Activated CD4-positive, alpha-beta memory T cell treated with anti-CD3 and anti-CD28 coated beads, Interleukin-2, amount 10 ng/mL, durations not matched to agents 7 days and 5 days (primary cell): ENCODE measurements at places on chromosomes 3 and 15. TPM values are rescaled to one million over a fixed set of nuclear protein-coding genes. Genes with fewer than 3 reads are reported as not detected.
A peak's percentile ranks its signal among the peaks of the same experiment; 100 is the strongest.

- H3K36me3 ChIP-seq, result no peaks in the 10 kb centered on the region
- H3K27me3 ChIP-seq, result no peaks in the 10 kb centered on the region
- no peak overlapping the region for H3K27ac ChIP-seq
- no peak for DNase-seq
Observed at GRCh38 chr3:116821371-116821770, 111.8 kb downstream of the TUSC7 start.

- H3K4me1 ChIP-seq, result peaks cover 75% of the 10 kb centered on the region
- peaks cover 75% of the 10 kb centered on the region for H3K36me3 ChIP-seq
- H3K4me3 ChIP-seq, result peak overlapping the region; percentile 69
- peak overlapping the region; percentile 100 for H3K27ac ChIP-seq
- H3K27me3 ChIP-seq, result no peaks in the 10 kb centered on the region
Observed at GRCh38 chr15:90593499-90594158, 63.9 kb downstream of the CRTC3 start.

- H3K36me3 ChIP-seq, result no peaks in the 10 kb centered on the region
- H3K27ac ChIP-seq, result no peak overlapping the region
- no peak overlapping the region for H3K4me3 ChIP-seq
- H3K27me3 ChIP-seq, result peaks cover 1% of the 10 kb centered on the region
- no peak for DNase-seq
Observed at GRCh38 chr3:124256599-124256998, 264.7 kb upstream of the ROPN1 start.

DNA sequence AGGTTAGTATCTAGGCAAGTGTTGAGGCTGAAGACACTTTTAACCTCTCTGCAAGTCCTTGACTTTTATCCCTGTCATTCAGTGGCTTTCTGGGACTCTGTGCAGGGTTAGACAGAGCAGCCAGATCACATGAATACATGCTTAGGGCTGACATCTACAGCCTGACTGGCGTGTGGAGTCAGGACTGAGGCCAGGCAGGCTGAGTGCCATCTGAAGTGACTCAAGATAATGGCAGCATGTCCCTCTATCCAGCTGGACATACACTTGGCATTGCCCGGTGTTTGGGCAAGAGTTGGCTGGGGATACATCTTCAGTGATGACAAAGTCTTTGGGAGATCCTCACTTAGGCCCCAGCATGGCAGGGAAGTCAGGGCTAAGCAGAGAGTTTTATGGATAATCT is 22.4 kb downstream of the DUOX2 start:
- no peaks in the 10 kb centered on the region for H3K36me3 ChIP-seq
- no peak overlapping the region for H3K27ac ChIP-seq
- peaks cover 43% of the 10 kb centered on the region for H3K27me3 ChIP-seq
- H3K4me3 ChIP-seq, result no peak overlapping the region
- H3K4me1 ChIP-seq, result no peaks in the 10 kb centered on the region

DNA sequence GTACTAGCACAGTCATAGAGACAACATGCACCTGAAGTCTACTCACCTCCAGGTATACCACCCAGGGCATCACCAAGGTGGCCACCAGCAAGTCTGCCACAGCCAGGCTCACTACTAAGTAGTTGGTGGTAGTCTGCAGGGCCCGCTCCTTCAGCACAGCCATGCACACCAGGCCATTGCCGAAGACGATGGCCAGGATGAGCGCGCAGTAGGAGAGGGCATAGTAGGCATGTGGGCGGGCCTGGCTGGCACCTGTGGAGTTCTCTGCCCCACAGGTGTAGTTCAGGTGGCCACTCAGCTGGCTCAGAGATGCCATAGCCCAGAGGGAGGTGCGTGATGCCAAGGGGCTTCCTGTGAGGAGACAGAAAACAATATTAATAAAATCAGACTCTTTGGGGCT is 7.2 kb downstream of the DRD3 start:
- H3K4me1 ChIP-seq, result no peaks in the 10 kb centered on the region
- no peak for DNase-seq
- H3K36me3 ChIP-seq, result no peaks in the 10 kb centered on the region
- H3K27ac ChIP-seq, result no peak overlapping the region
- H3K4me3 ChIP-seq, result no peak overlapping the region

DNA sequence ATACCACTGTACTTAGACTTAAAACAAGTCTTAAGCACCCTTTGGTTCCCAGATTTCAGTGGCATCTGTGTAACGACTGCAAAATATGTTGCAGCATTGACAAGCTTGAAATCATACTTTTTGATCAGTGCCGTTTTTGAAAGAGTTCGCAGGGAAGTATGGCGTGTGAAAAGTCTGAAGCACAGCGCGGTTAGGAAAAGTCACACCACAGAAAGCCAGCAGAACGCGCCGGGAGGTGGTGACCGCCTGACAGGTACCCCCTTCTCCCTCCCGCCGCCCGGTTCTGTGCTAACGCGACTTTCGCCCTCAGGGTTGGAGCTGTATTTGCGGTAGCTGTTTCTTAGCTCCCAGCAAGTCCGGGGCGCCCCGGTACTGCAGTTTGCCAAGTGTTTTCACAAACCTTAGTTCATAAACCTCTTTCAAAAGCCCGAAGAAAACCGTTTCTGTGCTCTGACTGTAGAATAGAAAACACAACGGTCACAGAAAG is 481 bp upstream of the CRYBG3 start:
- H3K27me3 ChIP-seq, result peaks cover 19% of the 10 kb centered on the region
- H3K4me3 ChIP-seq, result peak overlapping the region; percentile 93
- peaks cover 12% of the 10 kb centered on the region for H3K36me3 ChIP-seq
- peak; percentile 68 for DNase-seq

DNA sequence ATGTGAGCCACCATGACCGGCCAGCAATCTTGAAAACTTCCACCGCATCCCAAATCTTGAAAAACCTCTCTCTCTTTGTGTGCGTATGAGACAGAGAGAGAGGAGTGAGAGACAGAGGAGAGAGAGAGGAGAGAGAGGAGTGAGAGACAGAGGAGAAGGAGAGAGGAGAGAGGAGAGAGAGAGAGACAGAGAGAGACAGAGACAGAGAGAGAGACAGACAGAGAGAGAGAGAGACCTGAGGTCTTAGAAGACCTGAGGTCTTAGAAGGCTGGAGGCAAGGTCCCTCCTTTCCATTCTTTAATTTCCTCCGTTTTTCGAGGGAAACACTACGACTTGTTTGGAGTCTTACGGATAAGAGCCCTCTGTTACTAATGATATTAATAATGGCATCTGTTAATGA is 39.5 kb downstream of the TMEM40 start:
- H3K27me3 ChIP-seq, result peaks cover 2% of the 10 kb centered on the region
- H3K4me3 ChIP-seq, result no peak overlapping the region
- H3K4me1 ChIP-seq, result peaks cover 15% of the 10 kb centered on the region

SLC15A2 gene
- total RNA-seq, result 4.4 TPM

- no peak for DNase-seq
- H3K4me1 ChIP-seq, result peaks cover 4% of the 10 kb centered on the region
- H3K36me3 ChIP-seq, result peaks cover 7% of the 10 kb centered on the region
- H3K27me3 ChIP-seq, result no peaks in the 10 kb centered on the region
Observed at GRCh38 chr3:16456784-16457415, 56.6 kb downstream of the RFTN1 start.

GRCh38 chr15:84400017-84400740 is 164.6 kb downstream of the GOLGA6L4 start:
- DNase-seq, result no peak
- no peaks in the 10 kb centered on the region for H3K27me3 ChIP-seq
- H3K36me3 ChIP-seq, result no peaks in the 10 kb centered on the region
- no peak overlapping the region for H3K4me3 ChIP-seq
- no peaks in the 10 kb centered on the region for H3K4me1 ChIP-seq
- H3K27ac ChIP-seq, result no peak overlapping the region

KLHL40 gene
- not detected for total RNA-seq

DNA sequence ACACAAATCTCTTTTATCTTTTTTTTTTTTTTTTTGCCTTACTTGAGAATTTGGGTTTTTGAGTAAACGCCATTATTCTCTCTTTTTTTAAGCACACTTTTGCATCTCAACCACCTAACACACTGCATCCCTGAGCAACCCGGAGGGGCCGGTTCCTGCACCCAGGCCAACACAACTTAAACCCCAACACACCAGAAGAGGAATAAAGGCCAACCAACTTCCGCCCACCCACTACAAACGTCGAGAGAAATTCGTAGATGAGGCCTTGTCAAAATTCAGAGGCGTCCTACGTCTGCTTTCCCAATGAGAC is 389 bp upstream of the CCNB2 start:
- peaks cover 38% of the 10 kb centered on the region for H3K4me1 ChIP-seq
- H3K4me3 ChIP-seq, result peak overlapping the region; percentile 89
- peaks cover 27% of the 10 kb centered on the region for H3K36me3 ChIP-seq
- no peak for DNase-seq

PLCD1 gene
- total RNA-seq, result 36.2 TPM

DNA sequence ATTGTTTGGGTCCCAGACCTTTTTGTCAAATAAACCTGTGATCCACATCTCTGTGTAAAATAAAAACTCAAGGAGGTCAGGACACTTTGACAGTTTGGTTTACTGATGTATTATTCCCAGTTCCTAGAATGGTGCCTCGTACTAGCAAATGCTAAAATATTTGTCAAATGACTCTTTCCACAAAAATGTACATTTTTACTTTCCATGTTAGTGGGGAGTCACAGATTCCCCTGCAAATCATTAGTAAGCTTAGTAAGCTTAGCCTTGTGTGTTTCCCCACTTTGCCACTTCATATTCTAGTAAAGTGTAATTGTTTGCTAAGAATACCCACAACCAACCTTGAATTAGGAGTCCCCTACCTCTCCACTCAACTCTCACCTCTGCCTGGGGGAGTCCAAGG is 2.4 kb upstream of the MAGI1 start:
- H3K4me3 ChIP-seq, result no peak overlapping the region
- no peaks in the 10 kb centered on the region for H3K36me3 ChIP-seq
- peaks cover 15% of the 10 kb centered on the region for H3K4me1 ChIP-seq
- no peak for DNase-seq

DNA sequence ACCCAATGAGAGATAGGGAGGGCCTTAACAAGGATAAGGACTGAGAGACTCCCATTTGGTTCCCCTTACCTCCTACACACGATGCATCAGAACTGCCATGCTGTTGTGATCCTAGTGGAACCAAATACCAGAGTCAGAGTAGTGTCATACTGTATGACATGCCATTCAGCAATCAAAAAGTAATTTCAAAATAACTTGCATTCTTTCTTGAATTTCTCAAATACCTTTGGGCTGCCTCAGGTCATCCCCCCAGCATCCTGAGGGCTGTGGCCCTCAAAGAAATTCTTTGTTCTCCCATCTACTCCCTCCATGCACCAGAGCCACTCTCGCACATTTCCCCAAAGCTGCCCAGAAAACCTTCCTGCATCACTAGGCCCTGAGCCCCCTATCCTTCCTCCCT is 68.9 kb upstream of the PPP2R3A start:
- no peak for DNase-seq
- H3K4me1 ChIP-seq, result no peaks in the 10 kb centered on the region
- H3K36me3 ChIP-seq, result no peaks in the 10 kb centered on the region
- H3K27ac ChIP-seq, result no peak overlapping the region
- no peak overlapping the region for H3K4me3 ChIP-seq

- no peak overlapping the region for H3K27ac ChIP-seq
- DNase-seq, result no peak
- H3K27me3 ChIP-seq, result no peaks in the 10 kb centered on the region
- H3K4me1 ChIP-seq, result no peaks in the 10 kb centered on the region
- no peak overlapping the region for H3K4me3 ChIP-seq
- no peaks in the 10 kb centered on the region for H3K36me3 ChIP-seq
Observed at GRCh38 chr3:194937882-194938321, 252.2 kb downstream of the FAM43A start.

DNA sequence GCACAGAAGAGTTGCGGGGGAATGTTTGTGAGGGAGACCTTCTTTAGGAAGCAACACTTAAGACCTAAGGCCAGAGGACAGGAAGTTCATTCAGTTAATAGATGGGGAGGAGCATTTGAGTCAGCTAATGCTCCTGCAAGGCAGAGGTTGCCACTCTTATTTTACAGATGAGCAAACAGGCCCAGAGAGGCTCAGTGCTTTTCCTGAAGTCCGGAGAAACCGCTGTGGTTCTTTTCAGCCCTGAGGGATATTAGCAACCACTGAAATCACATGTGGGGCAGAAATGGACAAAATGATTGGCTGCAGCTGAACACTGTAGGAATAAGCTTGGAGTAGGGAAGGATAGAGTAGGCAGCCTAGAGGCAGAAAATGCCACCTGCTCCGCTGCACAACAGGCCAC is 33.3 kb upstream of the RTP4 start:
- H3K4me3 ChIP-seq, result no peak overlapping the region
- no peaks in the 10 kb centered on the region for H3K4me1 ChIP-seq
- peaks cover 8% of the 10 kb centered on the region for H3K27me3 ChIP-seq
- H3K27ac ChIP-seq, result no peak overlapping the region
- DNase-seq, result no peak

DNA sequence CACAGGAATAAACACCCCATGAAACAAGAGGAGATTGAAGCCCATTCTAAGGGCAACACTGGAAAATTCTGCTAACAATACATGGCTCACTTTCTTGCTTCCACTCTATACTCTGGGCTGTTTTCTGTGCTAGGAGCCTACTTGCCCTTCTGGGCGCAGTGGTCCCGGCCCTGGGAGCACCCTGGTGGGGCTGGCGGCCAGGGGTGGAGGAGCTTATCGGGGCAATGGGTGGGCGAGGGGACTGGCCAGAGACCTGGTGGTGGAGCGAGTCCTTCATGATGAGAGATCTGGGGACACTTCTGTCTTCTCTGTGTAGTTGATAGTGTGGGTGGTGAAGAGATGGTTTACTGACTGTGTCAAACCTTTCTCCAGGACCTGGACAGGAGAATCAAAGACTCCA is 1128.5 kb downstream of the TBL1XR1 start:
- no peak overlapping the region for H3K4me3 ChIP-seq
- DNase-seq, result no peak
- H3K4me1 ChIP-seq, result no peaks in the 10 kb centered on the region

DNA sequence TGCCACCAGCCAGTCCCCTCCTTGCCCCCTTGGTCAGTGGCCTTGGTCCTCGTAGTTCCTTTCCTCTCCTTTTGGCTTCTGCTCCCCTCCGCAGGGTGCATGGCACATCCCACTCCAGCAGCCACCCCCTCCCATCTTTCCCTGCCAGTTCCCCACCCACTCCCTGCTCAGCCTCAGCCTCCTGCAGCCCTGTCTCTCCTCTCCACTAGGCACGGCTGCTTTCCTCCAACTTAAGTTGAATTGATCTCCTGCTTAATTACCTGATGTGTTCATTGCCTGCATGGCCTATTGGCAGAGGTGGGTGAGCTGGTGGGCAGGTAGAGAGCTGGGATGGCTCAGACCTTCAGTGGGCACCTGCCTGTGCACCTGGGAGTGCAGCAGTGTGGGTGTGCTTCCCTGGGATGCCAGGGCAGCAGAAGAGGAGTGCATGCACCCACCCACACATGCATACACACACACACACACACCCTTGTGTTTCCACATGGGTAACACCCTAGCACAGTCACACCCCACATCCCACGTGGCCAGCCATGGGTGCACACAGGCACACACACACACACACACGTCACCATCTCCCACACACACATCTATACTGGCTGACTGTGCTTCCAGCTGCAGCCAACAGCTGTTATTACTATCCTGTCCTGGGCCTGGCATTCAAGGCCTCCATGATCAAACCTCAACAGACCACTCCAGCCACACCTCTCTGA is 30.9 kb downstream of the C3orf18 start:
- no peaks in the 10 kb centered on the region for H3K36me3 ChIP-seq
- no peak for DNase-seq
- no peak overlapping the region for H3K27ac ChIP-seq
- peaks cover 41% of the 10 kb centered on the region for H3K27me3 ChIP-seq
